ENCODE measurements at places on chromosomes 3 and 15.

DNA sequence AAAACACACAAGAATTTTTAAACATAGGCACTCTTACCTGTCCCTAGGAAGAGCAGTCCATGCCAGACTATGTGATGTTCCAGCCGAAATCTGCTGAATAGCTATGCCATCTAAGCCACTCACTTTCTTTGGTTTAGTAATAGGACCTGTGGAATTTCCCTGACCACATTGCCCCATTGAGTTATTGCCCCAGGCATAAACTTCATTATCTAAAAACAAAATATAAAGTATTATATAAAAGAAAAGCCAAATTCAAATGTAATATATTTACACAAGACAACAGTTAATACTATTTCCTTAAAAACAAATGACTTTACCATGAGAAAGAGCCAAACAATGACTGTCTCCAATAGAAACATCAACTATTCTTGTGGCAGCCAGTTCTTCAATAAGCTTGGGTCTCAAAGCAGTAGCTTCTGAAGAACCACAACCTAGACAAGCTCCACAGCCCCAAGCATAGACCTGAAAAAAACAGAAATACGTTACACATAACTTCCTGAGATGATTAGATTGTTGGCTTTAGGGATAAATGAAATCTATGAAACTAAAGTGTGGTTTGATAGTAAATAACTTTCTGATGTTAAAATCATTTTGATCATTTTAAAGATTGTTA, 84.3 kb downstream of the HERC1 start:
- no peak for DNase-seq

GRCh38 chr15:101450403-101451265, 38.9 kb downstream of the PCSK6 start:
- no peak for DNase-seq

GRCh38 chr3:87287011-87287410, 10.6 kb upstream of the POU1F1 start:
- no peak for DNase-seq

GRCh38 chr3:184711493-184712247, at the start of gene MAGEF1:
MAGEF1 (minus strand) TSS chr3:184712064; CDS start chr3:184711821, 243 bp downstream.
- DNase-seq, result peak; percentile 78

DNA sequence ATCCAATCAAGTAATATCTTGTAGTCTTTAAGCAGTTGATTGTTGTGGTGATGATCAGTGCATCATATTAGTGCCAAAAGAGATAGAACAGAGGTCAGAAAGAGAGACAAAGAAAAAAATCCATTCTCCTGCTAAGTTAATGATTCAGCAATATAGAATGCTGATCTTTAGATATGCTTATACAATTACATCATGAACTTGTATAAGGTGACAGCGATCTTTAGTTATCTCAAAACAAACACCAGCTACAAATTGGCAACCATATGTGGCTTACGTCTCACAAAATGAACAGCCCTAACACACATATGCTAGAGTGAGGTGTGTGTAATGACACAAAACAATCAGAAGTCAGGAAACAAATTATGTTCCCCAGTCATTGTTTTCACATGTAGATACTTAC, 12.5 kb downstream of the LSAMP start:
- no peak for DNase-seq

DNA sequence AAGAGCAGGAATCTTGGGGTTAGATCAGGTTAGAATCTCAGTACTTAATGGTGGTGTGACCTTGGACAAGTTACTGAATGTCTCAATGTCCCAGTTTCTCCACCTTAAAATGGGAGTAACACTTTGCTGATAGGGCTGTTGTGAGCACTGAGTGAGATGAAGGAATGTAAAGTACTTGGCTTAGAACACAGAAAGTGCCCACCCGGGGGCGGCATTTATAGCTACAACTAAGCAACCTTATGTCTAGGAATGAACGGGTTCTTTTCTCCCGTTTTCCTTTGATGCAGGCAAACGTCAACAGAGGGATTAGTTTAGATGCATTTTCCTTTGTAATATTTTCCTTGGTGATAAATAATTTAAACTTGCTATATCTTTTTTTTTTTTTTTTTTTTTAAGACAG, 176.6 kb downstream of the USP13 start:
- no peak for DNase-seq

- no peak for DNase-seq
These were observed 89.7 kb upstream of the GK5 start for GRCh38 chr3:142315083-142315482.

DNA sequence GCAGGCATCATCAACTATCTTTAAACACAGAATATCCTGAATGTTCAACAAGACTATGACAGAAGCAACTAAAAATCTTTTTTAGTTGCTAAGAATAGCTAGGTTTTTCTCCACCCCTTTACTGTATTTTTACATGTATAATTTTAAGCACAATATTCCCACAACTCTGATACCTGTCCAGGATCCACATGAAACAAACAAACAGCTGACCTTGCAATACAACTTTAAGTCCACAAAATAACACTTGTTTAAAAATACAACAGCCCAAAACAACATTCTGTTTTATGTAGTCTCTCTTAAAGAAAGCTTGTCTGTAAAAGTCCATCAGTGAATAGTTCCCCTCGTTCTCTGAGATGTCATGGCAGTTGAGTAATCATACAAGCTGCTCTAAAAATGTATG, 41.1 kb downstream of the IFT57 start:
- no peak for DNase-seq

DNA sequence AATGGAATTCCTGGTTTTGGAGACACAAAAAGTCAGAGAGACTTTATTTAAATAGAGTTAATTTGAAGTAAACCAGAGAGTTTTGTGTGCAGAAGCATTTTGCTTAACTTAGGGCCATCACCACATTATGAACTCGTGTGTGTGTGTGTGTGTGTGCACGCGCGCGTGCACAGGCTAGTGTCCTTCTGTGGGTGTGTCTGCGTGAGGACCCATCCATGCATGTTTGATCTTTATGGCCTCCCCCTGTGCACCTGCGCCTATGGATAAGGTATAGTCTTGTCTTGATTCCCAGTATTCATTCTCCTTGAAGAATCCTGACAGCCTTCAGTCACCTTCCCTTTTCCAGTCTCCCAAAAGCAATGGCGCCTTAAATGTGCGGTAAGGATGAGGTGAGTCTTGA, 26.0 kb downstream of the MUC20 start:
- no peak for DNase-seq

- no peak for DNase-seq
These were observed 561.8 kb downstream of the MCTP2 start for GRCh38 chr15:94793207-94793606.

- DNase-seq, result no peak
These were observed 388.2 kb upstream of the AGTR1 start for GRCh38 chr3:148309390-148310035.

DNA sequence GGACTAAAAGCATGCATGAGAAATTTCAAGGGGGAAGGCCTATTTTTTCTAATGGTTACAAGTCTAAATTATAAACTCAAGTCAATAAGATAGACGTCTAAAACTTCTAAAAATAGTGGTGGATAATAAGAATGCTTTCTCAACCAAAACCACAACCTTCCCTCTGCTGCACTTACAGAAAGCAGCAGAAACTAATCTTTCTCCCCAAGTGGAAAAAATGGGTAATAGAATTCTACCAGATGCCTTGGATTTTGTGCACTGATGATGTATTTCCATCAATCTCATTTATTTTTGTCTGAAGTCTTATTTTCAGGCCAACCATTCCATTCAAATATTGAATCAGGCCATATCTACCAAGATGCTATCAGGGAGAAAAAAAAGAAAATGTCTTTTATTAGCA, 344.7 kb downstream of the NEK10 start:
- DNase-seq, result no peak

DNA sequence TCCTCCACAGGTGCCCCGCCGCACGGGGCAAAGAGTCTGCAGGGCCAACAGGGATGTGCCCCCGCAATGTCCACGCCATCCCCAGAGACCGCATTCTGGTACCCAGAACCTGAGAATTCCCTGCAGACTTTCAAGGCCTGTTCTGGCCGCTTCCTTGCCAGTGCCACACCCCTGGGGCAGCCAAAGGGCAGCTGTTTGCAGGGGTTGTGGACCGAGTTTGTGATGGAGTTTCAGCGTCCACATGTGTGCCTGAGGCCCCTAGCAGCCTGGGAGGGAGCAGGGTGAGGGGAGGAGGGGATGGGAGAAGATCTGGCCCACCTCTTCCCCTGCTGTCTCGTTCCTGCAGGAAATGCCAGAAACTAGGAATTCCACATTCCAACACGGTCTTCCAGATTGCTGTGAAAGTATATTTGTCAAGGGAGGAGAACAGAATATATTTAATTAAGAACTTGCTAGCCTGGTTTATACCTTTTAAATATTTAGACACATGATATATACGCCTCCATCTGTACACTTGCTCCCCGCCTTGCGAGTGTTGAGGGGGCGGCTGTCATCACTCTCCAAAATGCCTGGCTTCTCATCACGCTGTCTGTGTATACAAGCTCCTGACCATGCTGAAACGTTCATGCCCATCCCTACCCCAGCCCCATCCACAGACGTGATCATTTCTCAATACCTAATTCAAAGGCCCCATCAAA, 31.1 kb upstream of the RASA2 start:
- no peak for DNase-seq

- DNase-seq, result no peak
These were observed 69.4 kb downstream of the TFRC start for GRCh38 chr3:196012481-196012880.

DNA sequence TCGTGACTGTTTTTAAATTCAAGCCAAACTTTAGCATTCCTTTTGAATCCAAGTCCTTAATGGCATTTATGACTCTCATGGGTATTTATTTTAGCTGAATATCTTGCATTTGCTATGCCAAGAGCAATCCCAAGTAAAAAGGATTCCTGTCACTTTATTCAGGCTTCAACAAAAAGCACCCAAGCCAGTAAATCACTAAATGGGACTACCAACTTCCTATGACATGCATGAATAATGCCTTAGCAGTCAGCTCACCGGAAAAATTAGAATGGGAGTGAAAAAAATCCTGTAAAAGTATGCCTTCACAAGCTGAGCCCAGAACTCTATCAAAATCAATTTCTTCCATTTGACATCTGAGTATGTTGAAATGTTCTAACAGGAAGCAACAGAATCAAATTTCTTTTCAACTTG, 1297.9 kb downstream of the ROBO2 start:
- no peak for DNase-seq

Data from activated naive CD4-positive, alpha-beta T cell treated with Interleukin-2 at 50 U/mL for 16 hours (primary cell).